ENCODE measurements at places on chromosomes 11 and 22.

DNA sequence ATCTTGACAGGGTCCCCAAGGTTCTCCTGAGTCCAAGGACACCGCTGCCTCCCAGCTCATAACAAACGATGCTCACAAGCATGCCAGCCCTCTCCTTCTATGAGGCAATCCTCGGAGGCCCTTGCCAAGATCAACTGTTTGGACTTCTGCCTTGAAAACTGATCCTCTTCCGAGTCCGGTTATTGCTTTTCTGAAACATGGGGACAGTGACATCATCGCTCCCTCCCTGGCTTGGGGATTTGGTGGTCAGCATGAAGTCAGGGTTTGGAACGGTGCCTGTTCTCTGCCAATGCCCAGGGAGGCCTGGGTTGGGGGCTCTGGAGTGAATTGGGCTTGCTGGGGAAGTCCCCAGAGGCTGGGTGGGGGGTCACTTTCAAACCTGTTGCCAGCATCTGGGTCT, 149.3 kb downstream of the FBXO7 start:
- DNase-seq, result no peak

- DNase-seq, result no peak
Observed at GRCh38 chr11:64768300-64768694, 8.5 kb upstream of the PYGM start.

GRCh38 chr11:83544846-83545245, 258.7 kb upstream of the CCDC90B start:
- no peak for DNase-seq

DNA sequence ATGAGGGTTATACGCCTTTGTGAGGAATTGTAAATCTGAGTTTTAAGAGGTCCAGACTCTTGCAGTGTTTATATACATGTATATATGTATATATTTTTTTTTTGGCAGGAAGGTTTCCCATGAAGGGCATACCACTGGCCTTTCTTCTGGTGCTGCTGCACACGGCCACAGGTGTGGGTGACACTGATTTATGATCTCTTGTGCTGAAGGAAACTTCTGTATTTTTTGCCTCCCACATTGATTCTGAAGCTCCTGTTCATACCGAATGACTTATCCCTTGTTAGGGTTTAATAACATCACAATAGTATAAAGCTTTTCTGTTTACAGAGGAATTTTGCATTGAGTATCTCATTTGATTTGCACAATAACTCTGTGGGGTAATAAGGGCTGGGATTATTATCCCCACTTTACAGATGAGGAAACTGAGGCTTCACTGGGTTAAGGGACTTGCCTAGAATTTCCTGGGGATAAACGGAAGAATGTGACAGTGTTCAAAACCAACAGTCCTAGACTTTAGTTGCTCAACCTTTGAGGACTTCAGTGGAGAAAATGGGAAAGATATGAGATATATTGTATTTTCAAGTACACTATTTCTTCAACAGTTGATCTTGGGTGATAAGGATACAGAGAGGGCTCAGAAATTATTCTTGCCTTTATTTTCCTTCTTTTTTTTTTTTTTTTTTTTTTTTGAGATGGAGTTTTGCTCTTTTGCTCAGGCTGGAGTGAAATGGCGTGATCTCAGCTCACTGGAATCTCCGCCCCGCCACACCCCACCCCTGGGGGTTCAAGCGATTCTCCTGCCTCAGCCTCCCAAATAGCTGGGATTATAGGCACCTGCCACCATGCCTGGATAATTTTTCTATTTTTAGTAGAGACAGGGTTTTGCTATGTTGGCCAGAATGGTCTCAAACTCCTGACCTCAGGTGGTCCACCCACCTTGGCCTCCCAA, 70.1 kb downstream of the MICAL2 start:
- DNase-seq, result no peak

DNA sequence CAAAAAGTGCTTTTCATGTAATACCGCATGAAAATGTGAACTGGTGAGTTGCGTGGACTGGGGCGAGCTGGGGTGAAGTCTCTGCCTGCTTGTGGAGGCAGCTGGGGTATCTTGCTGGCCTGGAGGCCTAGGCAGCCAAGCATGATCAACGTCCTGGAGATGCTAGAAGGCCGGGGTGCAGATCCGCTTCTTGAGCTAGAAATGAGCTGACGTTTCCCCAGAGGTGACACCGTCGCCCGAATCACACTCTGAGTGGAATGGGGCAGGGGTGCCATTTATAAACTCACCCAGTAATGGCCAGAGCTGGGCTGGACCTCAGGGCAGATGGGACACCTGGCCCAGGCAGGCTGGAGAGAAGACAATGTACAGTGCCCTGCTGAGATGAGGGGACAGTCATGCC, 1513.0 kb downstream of the TBC1D22A start:
- no peak for DNase-seq

- no peak for DNase-seq
Observed at GRCh38 chr22:45335854-45336522, 26.3 kb downstream of the FAM118A start.

DNA sequence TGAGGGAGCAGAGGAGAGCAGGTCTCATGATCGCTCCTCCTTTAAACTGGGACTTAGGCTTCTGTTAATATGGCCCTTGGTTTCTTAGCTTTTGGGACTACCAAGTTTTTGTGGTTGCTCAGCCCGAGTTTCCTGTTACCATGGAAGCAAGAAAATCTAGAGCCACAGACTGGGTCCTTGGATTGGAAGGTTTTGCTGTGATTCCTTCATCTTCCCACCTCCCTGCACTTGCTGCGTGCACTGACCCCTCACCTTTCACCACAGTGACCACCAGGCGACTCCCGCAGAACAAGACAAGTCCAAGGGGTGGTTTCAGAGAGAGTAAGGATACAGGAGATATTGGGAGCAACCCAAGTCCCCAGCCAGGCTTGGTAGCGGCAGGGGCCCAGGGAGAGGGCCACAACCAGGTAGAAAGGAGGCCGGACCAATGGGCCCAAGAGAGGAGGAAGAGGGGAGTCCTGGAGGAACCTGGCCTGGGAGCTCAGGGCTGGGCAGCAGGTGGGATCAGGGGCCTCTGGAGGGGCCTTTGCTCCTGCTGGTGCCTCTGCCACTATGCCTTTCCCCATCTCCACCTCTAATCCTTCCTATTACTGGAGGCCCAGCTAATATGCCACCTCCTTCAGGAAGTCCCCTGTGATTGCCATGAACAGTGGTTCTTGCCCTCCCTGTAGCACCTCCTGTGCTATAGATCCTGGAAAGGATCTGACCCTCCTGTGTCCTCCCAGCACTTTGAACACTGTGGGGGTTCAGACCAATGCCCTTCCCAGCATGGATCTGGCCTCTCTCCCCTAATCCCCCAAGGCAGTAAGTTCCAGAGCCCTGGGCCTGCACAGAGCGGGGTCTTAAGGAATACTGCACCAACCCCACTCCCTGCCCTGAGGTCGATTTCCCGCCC, 21.2 kb downstream of the CSF2RB start:
- no peak for DNase-seq

DNA sequence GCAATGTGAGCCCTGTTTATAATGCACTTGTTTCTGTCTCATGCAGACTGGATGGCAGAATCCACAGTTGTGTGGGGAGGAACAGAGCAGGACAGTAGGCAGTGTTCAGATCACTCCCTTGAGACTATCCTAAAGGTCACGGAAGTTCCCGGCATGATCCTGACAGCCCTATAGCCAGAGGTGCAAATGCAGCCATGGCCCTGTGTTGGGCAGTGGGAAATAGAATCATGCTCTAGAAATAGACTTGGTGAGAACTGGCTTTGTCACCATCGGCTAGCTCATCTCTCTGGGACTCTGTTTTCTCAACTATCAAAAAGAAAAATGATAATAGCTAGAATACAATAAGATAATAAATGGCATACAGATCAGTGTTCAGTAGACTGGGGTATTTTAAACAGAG, 123.2 kb downstream of the FEZ1 start:
- no peak for DNase-seq

Measured in glomerular endothelial cell (primary cell).